ENCODE measurements at places on chromosomes 5 and 9.

DNA sequence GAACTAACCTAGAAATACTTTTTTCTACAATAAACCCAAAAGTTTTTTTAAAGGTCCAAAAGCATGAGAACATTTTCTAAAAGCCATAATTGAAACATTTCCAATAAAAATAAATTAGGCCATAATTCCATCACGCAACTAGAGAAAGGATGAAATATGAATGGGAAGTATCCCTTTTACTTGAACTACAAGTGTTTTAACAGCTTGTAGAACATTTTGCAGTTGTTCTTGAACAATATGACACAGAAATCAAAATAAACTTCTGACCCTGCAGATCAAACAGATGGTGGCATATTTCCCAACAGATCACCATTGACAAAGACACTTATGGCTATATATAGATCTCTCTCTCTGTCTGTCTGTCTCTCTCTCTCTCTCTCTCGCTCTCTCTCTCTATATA is 624.4 kb downstream of the PSAT1 start:
- no peak for DNase-seq

DNA sequence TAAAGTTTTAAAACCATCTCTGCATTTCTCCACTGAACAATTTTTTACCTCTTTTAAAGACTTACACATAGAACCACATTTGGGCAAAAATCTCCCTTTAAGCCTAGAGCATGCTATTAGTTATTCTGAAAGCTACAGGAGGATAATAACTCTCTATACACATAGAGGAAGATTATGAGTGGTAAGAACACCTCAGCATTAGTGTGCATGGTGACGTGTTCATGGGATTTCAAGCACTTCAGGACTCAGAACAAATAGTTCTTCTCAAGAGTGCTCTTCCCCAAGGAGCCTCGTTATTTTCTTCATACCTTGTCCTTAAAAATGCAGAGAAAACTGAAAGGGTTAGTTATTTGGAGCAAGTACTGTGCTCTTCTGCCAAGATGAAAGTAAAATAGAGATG is 256.9 kb upstream of the TUSC1 start:
- DNase-seq, result no peak

DNA sequence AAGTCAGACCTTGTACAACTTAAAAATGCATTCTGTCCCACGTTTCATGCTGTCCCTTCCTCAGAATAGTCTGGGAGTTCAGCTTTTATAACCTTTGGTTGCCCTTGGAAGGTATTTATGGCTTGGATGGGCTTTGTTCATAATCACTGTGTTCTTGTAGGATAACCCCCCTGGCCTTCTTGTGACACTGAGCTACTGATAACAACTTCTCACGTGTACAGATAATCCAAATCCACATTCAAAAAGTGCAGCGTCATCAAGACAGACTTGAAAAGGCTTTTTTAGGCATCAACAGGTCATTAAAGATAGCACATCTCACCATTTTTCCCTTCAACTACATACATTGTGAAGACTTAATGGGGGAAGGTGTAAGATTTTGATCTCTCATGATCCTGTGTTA is 42.0 kb downstream of the SLC1A3 start:
- DNase-seq, result no peak

GRCh38 chr5:94645053-94645452 is 26.6 kb downstream of the SLF1 start:
- DNase-seq, result no peak

GRCh38 chr5:136886608-136887007 is 521.3 kb upstream of the TRPC7 start:
- DNase-seq, result no peak

DNA sequence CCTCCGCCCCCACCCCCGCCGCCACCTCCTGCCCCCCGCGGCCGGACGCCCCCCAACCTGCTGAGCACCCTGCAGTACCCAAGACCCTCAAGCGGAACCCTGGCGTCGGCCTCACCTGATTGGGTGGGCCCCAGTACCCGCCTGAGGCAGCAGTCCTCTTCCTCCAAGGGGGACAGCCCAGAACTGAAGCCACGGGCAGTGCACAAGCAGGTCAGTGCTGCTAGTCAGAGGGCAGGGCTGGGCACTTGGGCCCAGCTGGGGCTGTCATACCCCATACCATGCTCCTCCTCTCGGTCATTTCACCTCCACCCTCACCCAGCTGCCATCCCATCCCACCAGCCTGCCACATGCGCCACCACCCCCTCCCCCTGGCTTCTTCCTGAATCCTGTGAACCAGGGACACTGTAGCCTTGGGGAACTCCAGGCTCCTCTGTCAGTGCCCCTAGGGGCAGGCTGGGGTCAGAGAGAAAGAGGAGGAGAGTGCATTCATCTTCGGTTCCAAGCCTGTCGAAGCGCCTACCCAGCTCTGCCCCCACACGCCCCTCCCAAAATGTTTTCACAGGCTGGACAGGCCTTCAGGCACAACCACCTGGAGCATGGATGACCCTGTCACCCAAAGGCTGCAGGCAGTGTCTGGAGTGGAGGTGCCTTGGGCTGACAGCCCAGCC is 122.0 kb downstream of the DAB2IP start:
- DNase-seq, result no peak

DNA sequence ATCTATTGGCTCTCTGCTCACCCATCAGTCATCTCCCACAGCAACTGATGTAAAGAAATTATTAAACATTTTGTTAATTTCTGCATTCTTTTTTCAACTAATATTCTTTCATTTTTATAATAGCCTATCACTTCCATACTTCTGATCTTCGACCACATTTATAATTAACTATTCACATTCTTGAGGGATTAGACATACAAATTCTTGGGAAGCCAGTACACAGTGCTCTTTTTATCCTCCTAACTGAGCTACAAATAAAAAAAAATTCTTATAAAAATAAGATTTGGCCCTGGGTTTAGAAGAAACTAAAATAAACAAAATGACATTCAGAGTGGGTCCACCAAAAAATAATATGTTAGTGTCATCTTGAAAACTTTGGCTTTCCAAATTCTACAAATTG is 103.7 kb upstream of the ITGA1 start:
- DNase-seq, result no peak

- DNase-seq, result no peak
These were observed 154.1 kb downstream of the SNX18 start for GRCh38 chr5:54671681-54672080.

DNA sequence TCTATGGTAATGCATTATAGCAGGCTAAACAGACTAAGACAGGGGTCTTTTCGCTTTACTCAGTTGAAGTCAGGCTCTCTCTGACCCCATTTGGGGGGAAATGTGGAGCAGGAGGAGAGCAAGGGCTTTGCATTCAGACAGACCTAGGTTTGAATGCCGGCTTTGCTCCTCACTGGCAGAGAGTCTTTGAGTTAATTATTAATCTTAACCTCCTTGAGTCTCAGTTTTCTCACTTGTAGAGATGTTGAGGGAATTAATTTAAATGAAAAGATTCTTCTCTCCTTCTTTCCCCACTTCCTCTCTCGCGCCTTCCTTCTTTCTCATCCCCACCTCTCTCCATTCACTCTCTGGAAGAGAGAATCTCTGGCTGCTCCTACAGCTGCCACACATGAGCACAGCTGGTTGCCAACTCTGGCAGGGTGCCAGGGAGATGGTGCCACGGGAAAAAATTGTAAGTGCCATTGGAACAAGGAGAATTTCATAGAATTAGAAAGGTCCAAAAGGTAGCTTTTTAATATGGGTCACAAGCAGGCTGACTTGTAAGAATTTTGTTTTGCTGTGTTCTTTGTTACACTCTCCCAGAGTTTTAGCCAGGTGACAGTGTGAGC is 25.2 kb upstream of the GLRA1 start:
- no peak for DNase-seq

GRCh38 chr5:41722359-41722950 is 147.8 kb downstream of the OXCT1 start:
- DNase-seq, result no peak

GRCh38 chr9:128909859-128910258 is 10.9 kb upstream of the PHYHD1 start:
- DNase-seq, result no peak

- DNase-seq, result no peak
These were observed 208.7 kb downstream of the GADD45G start for GRCh38 chr9:89813482-89813881.

DNA sequence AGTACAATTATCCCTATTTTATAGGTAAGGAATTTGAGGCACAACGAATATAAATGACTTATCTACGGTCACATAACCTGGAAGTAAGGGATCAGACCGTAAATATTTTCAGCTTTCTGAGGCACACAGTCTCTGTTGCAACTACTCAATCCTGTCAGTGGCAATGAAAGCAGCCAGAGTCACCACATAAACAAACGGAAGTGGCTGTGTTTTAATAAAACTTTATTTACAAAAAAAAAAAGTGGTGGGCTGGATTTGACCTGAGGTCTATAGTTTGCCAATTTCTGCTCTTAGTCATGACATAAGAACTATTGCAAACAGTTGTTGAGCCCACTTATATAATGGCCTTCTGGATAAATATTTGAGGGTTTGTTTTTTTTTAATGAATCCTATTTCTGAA is 29.6 kb downstream of the ZNF366 start:
- DNase-seq, result no peak

All from CD4-positive, alpha-beta T cell (primary cell).